ENCODE measurements at places on chromosomes 7 and 10. TPM values are rescaled to one million over a fixed set of nuclear protein-coding genes. Genes with fewer than 3 reads are reported as not detected.

Gene SLC18A2
- total RNA-seq, result 0.26 TPM

DNA sequence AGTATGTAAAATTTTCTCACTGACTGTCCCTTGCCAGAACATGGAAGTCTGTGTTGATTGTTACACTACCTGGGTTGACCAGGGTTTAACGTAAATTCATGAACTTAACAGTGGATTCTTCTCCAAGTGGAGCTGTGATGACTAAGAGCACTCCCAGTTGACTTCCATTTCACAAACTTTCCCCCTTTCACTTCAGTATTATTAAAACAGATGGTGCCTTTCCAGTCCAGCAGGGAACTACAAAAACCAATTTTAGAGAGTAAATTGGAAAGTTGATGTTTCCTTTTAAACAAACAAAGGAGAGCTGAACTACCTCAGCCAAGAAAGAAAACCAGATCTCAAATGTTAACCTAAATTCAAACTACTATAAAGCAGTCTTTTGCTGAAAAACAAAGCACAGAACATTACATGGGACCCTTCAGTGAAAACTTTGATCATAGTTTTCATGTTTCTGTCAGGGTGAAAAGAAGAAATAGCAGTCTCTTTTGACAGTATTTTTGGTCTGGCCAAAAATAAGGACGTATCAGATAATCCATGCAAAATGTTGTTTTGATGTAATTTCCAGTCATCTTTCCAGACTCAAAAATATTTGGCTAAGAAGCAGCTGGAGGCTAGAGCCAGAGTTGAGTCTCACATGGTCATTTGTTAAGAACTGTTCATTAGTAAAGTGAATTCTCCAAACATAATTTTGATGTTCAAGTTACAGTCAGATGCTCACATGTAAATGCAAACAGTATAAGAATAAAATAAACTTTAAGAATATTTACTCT, 479.9 kb upstream of the AKR1E2 start:
- DNase-seq, result no peak

DNA sequence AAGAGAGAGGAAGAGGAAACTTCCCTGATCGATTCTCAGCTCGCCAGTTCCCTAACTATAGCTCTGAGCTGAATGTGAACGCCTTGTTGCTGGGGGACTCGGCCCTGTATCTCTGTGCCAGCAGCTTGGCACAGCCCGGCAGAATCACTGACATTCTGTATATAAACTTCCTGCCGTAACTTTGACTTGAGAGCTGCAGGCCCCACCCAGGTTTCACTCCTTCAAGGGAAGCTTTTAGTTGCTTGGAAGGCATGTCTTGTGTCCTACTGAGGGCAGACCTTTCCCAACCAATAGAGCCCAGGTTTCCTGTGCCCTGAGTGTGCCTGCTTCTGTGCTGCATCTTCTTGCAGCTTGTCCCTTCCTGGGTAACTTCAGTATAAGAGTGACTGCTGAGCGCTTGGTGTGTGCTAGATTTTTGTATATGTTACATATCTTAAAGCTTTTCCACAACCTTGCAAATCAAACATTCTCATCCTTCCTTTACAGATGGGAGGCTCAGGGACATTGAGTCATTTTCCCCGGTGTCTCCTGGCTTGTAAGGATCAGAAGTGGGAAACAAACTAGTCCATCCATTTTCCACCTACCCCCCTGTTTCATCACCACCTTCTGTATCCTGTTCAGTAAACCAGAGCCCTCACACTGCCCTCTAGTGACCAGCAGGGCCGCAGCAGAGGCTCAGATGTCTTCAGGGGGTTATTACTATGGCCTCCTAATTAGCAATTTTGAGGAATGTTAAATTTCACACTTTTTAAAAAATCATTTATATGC, 225.2 kb upstream of the PRSS58 start:
- DNase-seq, result no peak

- DNase-seq, result no peak
Observed at GRCh38 chr7:44963364-44964290, 15.2 kb downstream of the MYO1G start.

DNA sequence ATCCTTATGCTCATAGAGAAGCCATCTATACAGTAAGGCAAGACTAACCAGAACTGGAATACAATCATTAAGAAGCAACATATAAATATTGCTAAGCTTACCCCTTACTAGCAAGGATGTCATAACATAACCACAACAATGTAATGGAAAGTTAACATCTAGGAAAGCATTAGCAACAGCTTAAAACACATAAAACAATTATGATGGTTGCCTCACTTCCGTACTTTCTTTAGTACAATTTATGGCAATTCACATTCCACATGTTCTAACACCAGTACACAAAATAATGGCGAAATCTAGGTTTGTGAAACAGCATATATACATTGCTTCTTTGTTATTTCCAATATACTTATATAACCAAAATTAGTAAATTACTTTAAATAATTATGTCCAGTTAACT, 195.0 kb downstream of the AHR start:
- DNase-seq, result no peak
